ENCODE measurements at places on chromosomes 7 and 10.

- DNase-seq: no peak
Observed at GRCh38 chr10:10222304-10222841, 795.3 kb upstream of the CELF2 start.

GRCh38 chr10:68684413-68684812 lies 36.6 kb upstream of the CCAR1 start:
- DNase-seq: no peak

DNA sequence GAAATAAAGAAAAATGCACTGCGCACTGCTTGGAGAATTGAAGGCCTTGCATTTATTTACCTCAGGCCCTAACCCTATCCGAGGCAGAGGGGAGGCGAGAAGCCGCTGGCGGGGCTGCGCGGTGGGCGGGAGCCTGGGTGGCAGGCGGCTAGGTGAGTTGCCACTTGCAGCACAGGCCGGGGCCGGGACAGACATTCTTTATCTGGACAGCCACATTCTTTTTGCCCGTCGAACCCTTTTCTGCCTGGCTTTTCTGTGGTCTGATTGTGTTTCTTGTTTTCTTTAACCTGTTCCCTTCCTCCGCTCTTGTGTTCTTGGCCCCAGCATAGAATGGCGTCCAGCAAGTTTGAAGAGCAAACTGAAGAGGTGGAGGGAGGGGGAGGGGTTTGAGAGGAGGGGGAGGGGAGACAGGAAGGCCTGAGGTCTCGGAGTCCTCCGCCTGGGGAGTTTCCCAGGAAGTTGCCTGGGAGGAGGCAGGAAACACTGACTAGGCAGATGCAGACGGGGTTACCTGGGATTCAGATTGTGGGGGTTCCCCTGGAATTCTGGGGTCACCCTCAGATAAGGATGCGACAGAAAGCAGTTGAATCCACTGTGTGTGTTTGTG lies 5.1 kb downstream of the SHH start:
- peak; percentile 81 for DNase-seq

GRCh38 chr7:101728128-101728527 lies 89.3 kb upstream of the CUX1 start:
- DNase-seq: no peak

DNA sequence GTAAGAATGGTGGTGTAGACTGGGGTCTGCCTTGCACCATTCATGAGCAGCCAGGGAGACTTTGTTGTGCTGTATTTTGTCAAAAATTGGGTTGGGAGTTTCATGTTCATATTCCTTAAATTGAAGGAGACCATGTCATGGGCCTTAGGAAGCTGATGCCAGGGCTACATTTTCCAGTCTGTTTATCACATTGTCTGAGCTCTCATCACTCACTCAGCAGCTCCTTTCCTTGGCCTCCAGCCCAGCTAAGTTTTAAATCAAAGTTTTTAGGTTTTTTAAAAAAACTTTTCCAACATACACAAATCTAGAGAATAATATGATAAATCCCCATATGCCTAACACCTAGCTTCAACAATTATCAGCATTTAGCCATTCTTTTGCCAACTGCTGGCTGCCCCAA lies 12.6 kb upstream of the FAM13C start:
- DNase-seq: no peak

- no peak for DNase-seq
Observed at GRCh38 chr7:2575046-2575732, 16.4 kb downstream of the IQCE start.

DNA sequence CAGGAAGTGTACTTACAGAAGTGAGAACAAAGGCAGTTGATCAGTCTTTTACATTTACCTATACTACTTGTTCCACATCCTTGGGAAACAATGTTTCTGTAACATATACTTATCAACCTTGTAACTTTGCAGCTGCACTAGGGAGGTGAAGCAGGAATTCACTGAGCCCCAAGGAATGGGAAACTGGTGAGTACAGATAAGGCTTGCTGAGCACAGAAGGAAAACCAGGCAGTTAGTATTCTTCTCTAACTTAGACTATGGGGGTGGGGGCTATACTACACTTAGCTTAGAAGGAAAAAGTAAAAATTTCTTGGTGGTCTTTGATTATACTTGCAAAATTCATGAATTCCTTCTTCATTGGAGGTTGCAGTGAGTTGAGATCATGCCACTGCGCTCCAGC lies 6.9 kb upstream of the ZNF33A start:
- no peak for DNase-seq

DNA sequence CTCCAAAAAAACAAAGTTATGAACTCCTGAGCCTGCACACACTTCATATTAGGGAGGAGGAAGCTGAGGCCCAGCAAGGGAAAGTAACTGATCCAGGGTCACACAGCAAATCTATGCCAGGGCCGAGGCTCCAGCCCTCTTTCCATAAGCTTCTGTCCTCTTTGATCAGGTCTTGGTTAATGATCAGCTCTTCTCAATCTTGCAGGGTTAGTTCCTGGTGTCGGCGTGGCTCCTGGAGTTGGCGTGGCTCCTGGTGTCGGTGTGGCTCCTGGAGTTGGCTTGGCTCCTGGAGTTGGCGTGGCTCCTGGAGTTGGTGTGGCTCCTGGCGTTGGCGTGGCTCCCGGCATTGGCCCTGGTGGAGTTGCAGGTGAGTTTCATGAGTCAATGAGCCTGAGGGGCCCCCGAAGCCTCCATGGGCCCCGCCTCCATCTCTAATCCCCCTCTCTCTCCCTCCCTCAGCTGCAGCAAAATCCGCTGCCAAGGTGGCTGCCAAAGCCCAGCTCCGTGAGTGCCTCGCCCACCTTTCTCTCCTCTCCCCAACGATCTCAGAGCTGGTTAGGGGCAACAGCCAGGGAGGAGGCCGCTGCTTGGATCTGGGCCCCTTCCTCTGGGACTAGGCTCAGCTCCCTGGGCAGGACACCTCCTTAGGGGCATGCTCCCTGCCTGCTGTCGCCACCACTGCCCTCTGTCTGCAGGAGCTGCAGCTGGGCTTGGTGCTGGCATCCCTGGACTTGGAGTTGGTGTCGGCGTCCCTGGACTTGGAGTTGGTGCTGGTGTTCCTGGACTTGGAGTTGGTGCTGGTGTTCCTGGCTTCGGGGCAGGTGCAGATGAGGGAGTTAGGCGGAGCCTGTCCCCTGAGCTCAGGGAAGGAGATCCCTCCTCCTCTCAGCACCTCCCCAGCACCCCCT lies 23.7 kb upstream of the LIMK1 start:
- DNase-seq: no peak

- DNase-seq: no peak
Observed at GRCh38 chr7:77753173-77753572, 45.1 kb downstream of the TMEM60 start.

DNA sequence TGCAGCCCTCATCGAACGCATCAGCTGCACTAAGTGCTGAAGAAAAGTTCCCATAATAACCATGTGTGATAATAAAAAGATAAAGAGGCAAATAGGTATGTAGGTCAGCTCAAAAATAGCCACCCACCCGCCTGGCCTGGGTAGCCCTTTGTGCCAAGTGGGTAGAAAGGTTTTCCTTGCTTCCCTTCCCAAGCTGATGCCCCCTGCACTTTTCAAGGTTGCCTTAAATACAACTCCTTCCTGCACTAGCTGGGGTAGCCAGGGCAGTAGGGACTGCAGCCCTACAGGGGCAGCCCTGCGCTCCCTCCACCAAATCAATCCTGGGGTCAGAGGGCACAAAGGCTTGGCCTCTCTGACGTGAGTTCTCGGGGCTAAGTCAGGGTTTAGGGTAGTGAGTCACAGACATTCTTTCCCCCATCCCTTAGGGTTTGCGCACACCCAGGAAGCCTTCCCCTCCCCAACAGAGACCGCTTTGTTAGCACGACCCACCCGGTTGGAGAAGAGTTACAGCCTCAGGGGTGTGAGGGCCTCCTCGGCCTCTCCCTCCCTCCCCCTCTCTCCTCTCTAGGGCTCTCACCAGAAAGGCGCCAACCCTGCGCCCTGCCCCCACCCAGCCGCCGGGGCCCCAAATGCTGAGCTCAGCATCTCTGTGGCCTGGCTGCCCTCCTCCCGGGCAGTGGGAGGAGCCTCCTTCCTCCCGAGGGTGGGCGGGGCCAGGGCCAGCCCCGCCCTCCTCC lies 13.3 kb upstream of the DDIT4 start:
- peak; percentile 99 for DNase-seq

DNA sequence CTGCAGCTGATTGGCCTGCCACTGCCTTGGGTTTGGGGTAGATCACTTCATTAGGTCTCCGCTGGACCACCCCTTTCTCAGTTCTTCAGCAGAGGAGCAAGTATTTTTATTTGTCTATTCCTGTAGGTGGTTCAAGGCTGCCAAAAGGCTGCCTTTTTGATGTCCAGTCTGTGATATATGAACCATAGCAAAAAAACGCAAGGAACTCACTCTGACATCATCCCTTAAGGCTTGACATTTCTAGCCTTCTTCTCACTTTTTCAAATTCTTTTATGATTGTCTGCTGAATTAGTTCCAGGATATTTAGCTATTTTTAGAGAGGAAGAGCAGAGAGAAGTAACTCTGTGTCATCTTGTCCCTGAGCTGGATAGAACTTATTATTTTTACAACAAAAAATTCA lies 269.2 kb downstream of the BAMBI start:
- DNase-seq: no peak

GRCh38 chr10:95234951-95235350 lies 40.9 kb downstream of the ACSM6 start:
- no peak for DNase-seq

DNA sequence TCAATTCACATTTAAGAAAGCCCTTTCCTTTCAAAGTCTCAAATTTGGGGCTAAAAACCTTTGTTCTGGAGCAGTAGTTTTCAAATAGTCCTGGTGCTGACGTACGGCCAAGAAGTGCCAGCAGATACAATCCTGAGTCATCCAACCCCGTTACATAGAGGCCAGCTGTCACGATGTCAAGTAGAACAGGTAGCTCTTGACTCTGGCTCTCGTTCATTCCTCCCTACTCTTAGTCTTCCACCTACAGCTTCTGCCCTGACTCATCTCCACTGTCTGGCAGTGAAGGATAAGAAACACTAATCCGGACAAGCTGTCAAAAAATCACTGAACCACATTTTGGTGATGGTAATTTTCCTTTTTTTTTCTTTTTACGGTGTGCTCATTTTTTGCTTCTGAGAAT lies 132.4 kb upstream of the PTN start:
- no peak for DNase-seq

GRCh38 chr10:31261511-31262311 lies 57.3 kb upstream of the ZEB1 start:
- no peak for DNase-seq

DNA sequence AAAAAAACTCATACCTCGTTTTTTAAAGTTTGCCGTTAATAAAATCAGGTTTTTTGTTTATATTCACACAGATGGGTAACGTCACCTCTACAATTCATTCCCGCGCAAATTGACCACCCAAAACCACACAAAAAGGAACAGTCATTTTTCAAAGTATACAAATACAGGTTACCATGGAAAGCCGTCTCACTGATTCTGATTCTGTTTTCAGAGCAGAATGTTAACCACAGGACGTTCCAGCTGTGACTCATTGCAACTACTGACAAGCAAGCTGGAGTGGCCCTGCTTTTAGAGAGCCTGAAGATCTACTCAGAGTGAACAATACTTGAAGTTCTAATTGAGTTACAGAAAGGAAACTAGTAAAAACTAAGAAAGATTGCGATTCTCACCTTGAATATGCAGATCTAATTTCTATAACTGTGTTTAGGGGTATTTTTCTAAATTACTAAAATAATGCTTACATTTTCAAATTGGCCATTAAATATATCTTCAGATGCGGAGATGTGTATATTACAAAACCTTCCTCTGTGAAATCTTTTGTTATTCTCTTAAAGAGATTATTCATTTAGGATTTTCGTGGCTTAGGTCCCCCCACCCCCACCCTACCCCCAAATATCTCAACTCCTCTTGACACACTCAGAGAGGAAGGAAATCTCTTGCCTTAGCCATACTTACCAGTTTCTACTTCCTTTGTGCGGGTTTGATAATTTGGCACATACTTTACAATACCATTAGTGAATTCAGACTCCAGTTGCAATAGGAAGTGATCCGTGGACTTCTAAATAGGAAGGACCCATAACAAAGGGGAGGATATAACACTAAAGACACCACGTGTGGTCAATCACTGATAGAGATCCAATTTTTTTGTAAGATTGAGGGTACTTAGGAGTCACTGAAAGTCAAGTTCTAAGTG lies 106.0 kb downstream of the CUBN start:
- DNase-seq: peak; percentile 93

DNA sequence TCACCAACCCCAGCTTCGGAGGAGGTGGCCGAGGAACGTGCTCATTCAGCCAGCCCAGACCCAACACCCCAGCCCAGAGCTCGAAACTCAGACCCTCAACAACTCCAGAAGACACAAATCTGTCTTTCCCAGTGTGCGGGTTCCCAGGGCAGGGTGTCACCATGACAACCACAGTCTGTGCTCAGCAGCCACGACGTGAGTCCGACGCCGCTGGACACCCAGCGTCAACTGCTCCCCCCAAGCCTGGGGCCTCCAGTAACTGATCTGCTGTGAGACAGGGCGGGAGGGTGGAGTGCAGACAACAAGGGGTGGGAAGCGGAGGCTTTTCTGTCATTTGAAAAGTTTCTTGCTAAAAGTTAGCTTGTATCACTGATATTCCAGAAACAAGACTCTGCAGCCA lies 167.2 kb downstream of the MAD1L1 start:
- DNase-seq: no peak

- DNase-seq: no peak
Observed at GRCh38 chr10:6402960-6403359, 177.1 kb downstream of the PRKCQ start.

- peak; percentile 71 for DNase-seq
Observed at GRCh38 chr7:18667466-18667865, 171.9 kb downstream of the HDAC9 start.

- DNase-seq: peak; percentile 94
Observed at GRCh38 chr7:28956608-28957063, 1.5 kb downstream of the TRIL start.

DNA sequence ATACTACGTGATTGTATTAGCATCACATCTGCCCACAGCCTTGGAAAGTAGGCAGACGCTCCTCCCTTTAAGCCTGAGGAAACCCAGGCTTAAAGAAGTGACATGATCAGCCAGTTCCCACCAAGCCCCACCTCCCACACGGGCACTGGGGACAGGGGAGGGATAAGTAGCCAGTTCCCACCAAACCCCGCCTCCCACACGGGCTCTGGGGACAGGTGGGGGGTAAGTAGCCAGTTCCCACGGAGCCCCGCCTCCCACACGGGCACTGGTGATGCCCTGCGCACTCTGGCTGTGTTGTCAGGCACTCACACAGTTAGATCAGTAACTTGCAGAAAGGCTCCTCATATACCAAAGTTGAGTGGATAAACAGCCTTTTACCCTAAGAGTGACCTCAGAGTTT lies 606.8 kb downstream of the PTPRN2 start:
- no peak for DNase-seq

DNA sequence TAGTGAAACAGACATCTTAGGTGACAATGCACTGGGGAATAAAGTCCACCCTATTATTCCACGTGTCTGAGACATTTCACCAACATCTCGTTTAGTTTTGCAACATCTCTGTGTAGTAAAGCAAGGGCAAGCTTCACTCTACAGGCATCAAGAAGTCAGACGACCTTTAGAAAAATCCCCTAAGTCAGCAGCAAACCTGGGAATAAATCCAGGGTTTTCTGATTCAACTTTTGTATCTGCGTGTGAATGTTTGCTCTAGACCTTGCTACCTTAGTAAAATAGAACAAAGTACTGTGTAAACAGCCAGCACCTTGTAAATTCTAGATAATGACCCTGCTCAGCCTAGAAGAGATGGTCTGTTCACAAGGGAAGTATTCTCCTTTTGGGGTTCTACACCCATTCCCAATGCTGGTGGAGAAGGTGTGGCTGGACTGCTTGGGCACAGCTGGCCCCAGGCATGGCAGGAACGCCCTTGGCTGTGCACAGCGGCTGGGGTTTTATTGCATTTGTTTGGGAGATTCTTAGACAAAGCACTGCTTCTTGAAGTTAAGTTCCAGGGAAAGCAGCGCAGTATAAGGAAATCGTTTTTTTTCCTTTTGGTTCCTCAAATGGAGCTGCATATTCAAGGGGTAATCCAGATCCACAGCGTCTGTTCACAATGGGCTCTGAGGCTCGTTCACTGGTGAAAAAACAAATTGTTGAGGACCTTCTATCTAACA lies 38.3 kb upstream of the GALNTL5 start:
- DNase-seq: no peak

Measured in mesendoderm (in vitro differentiated cells).